ENCODE measurements at places on chromosomes 5 and 9.

GRCh38 chr5:72956324-72957140 lies 691 bp downstream of the FCHO2 start:
- peak; percentile 54 for DNase-seq

GRCh38 chr5:112637343-112637742 lies 100.3 kb upstream of the APC start:
- no peak for DNase-seq

DNA sequence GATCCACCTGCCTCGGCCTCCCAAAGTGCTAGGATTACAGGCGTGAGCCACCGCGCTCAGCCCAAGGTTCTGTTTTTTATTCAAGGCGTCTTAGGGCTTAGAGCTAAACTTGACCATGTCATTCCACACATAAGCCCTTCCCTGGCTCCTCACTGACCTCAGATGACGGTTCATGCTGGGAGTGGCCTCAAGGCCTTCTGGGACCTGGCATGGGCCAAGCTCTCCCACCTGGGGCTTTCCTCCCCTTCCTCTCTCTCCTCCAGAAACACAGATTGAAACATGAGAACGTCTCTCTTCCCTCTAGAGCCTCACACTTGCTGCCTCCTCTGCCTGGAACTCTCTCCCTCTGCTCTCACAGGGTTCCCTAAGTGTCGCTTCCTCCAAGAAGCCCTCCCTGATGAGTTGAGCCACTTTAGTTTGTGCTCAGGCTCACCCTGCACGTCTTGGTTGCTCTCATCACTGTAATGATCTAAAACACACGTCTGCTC lies 155.6 kb upstream of the IER5L start:
- DNase-seq = no peak

- no peak for DNase-seq
These were observed 73.8 kb downstream of the LHFPL2 start for GRCh38 chr5:78574731-78575161.

GRCh38 chr5:10481241-10481935 lies 39.7 kb downstream of the ROPN1L start:
- no peak for DNase-seq

GRCh38 chr9:81686614-81687520 lies 2.5 kb downstream of the TLE1 start:
- DNase-seq = no peak

- DNase-seq = no peak
These were observed 53.0 kb downstream of the NIM1K start for GRCh38 chr5:43244823-43245565.

DNA sequence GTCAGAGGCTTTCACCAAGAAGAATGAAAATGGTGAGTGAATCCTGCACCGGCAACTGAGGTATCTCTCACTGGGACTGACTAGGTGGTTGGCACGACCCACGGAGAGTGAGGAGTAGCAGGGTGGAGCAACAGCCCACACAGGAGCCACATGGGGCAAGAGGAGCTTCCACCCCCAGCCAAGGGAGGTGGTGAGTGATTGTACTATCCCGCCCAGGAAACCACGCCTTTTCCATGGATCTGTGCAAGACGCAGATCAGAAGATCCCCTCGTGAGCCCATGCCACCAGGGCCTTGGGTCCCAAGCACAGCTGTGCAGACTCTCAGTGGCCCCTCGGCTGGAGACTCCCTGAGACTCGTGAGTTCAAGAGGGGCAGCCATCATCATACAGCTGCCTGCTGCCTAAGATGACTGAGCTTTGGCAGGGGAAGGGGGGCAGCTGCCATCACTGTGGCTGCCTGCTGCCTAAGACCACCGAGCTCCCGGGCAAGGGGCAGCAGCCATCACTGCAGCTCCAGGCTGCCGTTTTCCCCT lies 229.5 kb downstream of the AP3B1 start:
- no peak for DNase-seq

DNA sequence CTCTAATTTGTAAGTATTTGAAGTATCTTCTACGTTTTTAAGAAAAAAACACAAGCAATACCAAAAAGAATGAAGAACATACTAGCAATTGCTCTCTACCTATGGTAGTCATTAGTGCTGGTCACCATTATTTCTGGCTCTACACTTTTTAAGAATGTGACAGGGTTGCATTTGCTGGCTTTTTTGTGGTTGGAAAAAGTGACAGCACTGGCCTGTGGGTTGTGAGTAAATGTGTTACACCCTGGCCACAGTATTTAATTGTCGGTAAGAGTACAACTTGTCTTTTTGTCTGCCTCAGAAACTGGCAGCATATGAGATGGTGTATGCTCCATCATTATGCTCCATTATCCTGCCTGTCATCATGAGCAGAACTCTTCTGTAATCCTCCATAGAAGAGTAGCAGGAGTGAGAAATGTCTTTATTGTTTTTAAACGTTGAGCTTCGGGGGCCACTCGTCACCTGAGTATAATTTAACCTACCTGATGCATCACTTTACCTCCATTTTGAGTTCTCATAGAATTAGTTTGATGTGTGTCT lies 449.8 kb downstream of the ISL1 start:
- DNase-seq = no peak

GRCh38 chr5:14370386-14370785 lies 211.2 kb upstream of the OTULINL start:
- no peak for DNase-seq

- no peak for DNase-seq
These were observed 15.7 kb upstream of the SLC1A3 start for GRCh38 chr5:36590513-36591286.

DNA sequence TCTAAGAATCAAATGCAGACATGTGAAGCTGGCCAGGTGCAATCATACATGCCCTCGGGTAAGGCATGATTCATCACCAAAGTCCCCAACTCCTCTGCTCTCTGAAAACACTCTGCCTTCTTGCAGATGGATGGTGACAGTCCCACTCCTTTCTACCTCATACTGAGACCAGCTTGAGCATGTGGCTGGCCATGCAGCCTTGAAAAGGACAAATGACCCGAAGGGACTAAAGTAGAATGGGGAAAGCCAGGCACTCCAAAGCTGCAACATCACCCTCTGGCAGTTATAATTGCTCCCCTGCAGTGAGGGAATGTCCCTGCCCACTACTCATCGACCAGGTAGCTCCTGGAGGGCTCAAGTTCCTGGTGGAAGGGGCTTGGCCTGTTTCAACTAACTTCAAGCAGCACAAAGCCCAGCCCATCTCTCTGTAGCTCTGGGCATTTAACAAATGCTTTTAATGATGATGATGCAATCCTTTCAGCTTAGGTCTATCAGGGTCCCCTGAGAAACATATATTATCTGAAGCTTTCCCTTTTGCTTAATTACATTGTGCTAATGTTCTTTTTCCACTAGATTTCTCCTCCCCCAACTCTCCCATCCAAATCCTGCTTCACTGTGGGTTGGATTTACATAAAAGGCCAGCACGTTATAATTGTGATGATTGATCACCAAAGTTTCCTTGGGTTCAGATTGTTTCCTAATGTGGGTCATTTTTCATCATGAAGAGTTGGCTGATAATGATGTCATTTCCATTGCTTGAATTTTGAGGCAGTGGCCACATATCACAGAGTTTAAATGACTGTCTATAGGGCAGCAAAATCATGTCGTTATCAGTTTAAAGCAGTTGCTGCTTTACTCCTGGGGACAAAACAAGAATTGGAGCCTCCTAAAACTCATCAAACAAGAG lies 436.5 kb upstream of the SLC30A5 start:
- DNase-seq = no peak

GRCh38 chr9:89631384-89631783 lies 26.6 kb downstream of the GADD45G start:
- DNase-seq = no peak

- no peak for DNase-seq
These were observed 268.7 kb downstream of the IRX2 start for GRCh38 chr5:2482778-2483177.

- no peak for DNase-seq
These were observed 1.1 kb downstream of the ADAMTS16 start for GRCh38 chr5:5141339-5141599.

- DNase-seq = no peak
These were observed 223.7 kb downstream of the DMRT2 start for GRCh38 chr9:1273859-1274258.

DNA sequence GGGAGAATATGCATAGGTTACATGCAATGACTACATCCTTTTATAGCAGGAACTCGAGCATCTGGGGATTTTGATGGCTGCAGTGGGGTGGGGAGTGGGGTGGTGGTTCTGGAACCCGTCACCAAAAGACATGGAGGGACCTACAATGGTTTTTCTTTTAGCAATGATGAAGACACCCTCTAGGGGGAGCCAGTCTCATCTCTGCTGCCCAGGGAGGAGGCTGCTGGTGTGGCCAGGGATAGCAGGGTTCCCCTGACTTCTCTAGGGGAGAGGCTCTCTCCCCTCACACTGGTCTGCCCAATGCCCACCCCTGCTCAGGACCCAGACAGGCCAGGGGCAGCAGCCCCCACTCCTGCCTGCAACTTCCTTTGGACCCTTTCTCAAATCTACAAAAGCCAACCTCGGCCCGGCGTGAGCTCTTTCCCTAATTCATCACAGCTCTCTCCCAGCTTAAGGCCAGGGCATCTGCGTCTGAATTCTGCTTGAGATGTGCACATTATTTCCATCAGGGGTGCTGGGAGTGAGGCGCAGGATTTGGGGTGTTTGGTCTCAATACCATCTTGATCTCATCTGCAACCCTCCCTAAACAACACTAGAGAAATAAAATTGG lies 73.6 kb upstream of the RETREG1 start:
- peak; percentile 4 for DNase-seq

- no peak for DNase-seq
These were observed 2.6 kb downstream of the IL5 start for GRCh38 chr5:132540764-132541163.

GRCh38 chr5:111975133-111975532 lies 218.1 kb upstream of the NREP start:
- DNase-seq = no peak

DNA sequence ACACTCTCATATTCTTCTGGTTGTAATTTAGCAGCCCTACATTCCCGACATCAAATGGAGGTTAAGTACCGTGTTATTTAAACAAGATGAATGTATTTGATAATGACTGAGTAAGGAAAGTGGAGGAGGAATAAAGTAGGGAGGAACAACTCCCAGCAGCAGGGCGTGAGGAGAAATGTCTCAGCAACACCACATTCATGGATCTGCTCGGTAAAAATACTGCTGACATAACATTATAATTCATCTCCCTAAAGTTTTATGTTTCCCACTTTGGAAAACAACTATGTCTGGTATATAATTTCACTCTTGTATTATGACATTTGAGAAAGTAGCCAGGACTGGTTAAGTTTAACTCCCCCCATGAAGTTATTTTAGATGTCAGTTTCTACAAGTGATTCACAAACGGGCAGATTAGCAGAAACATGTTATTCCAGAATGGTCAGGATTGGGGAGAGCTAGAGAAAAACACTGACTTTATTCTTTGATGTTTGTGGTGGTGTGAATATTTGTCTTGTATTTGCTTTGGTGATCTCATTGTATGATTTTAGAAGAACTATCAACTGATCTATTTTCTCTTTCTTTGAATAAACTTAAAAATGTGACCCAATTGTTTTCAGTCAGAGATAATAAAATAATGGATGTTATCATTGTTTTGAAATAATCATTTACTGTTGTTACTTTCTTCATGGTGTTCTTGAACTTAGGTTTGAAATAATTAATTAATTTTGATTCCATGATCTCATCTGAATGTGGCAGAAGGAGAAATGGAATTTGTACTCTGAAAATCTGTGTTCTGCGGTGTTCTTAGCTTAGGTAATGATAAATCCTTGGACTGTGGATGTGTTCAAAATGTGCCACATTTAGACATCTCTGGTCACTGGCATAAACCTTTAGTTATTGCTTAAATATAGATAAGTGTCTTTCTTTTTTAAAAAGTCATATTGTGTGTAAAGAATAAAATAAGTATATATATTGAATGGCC lies 303.6 kb upstream of the ZNF608 start:
- DNase-seq = no peak

DNA sequence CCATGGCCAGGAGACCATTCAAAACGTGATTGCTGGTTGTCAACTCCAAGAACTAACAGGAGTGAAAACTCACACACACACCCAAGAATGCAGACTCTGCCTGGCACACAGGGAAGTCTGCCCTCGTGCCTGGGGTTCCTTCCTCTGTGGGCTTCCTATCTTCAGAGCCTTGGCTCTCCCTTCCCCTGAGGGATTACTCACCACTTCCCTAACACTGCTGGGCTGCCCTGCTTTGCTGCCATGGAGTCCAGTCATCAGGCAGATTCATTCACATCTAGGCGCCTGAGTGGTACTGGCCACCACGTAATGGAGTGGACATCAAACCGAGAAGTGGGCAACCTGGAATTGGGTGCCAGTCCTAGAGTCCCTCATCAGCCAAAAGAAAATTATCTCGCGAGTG lies 76.4 kb upstream of the PRSS3 start:
- DNase-seq = no peak
